Kasumi-1 (cell line): ENCODE measurements at places on chromosomes 3 and 15.

DNA sequence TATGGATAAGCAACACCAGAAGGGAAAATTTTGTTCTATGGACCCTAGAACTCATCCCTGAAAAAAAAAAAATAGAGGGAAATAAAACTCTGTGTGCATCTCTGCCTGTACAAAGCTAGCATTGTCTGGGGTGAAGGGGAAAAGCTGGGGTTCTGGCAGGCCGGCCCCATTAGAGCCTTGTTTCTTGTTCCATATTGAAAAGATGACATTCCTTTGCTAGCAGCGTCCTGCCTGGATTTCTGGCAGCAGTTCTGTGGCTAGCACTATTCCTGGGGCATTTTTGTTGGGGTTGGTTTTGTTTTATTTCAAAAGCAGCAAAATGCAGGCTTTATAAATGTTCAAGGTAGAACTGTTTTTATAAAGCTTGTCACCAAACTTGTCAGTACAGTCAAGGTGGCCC, 45.2 kb downstream of the RARB start:
- DNase-seq = no peak

- no peak for DNase-seq
Measured at GRCh38 chr3:77392181-77392580, 352.3 kb downstream of the ROBO2 start.

- no peak for DNase-seq
Measured at GRCh38 chr3:181330257-181330656, 340.7 kb upstream of the DNAJC19 start.

DNA sequence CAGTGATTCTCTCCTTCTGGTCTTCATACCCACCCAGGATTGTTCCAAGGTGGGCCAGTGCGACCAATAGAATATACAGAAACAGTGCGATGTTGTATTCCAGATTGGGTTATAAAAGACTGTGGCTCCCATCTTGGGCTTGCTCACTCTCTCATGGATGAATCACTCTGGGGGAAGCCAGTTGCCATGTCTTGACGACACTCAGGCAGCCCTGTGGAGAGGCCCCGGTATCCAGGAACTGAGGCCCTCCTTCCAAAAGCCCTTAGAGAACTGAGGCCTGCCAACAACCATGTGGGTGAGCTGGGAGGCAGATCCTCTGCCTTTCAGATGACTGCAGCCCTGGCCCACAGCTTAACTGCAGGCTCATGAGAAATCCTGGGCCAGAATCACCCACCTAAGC, 57.2 kb downstream of the SH3GL3 start:
- no peak for DNase-seq

DNA sequence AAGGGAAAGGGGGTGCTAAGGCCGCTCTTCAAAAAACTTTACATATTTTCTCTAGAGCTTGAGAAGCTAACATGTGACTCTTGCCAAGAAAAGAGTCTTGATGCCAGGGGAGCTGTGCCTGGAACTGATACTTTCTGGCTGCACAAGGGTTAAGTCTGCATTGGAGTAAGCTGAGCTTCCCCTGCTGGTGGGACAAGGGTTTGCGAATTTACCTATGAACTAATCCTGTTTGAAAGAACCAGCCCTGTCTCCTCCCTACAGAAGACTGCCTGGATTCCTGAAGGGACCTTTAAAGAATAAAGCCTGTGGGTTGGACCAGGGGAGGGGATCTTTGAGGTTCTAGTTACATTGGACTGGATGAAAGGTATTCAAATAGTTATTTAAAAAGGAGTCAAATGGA, 58.3 kb upstream of the EPHA3 start:
- DNase-seq = peak; percentile 45

DNA sequence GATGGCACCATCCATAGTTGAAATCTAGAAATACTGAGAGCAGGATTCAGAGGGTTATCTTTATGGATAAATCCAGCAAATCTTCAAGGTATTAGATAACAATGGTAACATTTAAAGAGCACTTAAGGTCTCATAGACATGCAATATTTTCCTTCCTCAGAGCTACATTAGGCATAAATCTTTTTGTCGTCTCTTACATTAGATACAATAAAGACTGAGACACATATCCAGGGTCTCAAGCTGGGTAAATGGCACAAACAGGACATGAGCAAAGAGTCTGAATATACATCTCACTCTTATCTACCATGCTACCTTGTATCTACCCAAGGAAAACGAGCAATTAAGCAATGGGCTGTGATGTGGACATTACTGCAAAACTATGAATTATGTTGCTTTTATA, 927.3 kb upstream of the EPHA6 start:
- DNase-seq = no peak
